ENCODE measurements at places on chromosomes 6 and 20.
A peak's percentile ranks its signal among the peaks of the same experiment; 100 is the strongest.

DNA sequence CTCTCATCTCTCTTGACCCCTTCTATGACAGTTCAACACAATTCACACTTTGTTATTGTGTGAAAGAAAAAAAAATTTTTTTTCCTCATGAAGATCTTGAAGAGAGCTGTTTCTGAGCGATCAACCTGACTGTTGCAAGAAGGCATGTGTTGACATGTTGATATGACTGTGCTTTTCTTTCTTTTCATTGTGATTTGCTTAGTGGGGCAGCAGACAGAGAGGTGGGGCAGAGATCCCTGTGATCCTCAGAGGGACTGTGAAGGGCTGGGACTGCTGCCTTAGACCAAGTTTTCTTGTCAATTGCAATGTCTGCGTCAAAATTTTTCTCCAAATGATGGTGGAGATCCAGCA lies 70.8 kb upstream of the IYD start:
- DNase-seq: no peak

DNA sequence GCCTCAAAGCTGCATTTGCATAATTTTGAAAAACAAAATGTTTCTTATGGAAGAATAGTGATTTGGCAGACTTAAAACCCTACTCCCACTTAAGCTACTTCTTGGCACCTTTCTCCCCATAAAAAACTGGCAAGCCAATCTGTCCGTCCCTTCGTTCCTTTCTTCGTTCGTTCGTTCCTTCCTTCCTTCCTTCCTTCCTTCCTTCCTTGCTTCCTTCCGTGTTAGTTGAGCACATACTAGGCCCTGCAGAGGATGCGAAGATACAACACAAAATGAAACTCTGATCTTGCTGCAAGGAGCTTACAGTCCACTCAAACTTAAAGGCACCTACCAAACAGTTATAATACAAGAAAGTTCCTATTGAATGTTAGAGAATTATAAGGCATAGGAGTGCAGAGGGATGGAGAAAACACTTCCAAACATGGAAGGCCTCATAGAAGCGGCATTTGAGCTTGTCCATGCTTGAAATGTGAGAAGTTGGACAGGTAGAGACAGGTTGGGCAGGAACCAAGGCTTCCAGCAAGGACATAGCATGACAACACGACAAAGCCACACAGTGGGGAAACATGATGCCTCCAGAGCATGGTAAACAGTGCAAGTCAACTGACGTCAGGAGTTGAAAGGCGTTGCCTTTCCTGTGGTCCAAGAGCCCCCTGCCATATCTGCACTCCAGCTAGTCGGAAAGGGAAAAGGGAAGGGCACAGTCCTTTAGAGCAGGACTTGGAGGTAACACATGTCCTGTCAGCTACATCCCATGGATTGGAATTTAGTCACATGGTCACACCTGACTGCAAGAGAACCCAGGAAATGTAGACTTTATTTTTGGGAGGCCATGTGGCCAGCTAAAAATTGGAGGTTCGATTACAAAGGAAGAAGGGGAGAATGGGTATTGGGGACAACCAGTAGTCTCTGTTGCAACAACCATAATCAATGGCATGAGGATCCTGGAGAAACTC lies 7.0 kb downstream of the PNPLA1 start:
- DNase-seq: no peak

DNA sequence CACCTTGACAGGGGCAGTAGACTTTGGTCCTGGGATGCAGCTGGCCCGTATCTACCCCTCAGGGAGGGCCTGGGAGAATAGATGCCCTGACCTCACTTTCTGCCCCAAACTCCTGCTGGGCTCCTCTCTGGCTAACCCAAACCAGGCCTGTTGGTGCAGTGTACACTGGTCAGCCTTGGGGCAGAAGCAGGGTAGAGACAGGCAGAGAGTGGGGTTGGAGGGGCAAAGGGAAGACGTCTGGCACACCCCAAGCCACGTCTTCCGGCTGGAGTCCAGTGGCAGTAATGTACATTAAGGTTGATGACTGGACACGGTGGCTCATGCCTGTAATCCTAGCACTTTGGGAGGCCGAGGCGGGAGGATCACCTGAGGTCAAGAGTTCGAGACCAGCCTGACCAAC lies 9.3 kb downstream of the DDR1 start:
- DNase-seq: no peak

- no peak for DNase-seq
Measured at GRCh38 chr6:79913369-79913768, 34.0 kb downstream of the ELOVL4 start.

DNA sequence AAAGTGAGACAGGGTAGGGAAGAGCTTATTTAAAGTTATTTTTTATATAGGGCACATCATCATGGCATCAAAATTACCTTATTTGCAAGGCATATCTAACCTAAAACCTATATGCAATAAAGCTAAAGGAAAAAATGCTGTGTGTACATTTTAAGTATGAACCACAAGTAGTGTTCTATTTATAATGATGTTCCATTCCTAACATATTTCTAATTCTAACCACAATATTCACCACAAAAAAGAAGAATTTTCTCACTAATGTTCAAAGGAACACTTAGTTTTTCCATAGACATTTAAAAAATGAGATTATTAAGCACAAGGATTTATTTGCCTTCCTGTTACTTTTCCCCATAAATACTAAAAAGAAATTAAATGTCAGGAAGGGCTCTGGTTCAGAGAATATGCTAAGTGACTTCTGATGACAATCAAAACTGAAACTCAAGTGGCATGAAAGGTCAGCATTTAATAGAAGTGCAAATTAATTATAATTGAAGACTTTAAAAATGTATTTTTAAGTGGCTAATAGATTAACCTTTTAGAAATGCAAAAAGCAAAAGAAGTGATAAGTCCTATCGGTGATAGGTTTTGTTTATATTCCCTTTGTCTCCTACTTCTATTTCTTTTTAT lies 25.1 kb downstream of the GPR63 start:
- no peak for DNase-seq

DNA sequence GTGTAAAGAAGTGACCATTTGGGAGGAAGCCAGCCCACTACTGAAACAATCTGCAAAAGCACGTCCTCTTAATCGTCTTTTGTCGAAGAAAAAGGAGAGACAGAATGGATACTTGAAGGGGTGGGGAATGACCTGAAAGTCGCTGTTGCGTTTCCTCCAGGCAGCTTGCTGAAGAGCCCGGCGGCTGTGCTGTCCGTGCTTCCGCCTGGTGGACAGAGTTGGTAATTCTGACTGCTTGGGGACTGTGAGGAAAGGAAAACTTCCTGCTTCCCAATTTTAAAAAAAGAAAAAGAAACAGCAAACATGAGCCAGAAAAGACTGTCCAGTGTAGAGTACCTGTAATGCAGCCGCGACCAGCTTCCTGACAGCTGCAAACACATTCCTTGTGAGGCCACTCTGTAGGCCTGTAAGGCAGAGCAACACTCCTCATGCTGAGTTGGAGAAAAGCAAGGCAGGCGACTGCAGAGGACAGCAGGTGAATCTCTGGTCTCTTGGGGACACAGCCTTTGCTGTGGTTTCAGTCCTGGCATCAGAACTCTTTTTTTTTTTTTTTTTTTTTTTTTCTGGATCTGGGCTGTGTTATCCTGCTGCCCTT lies 251.1 kb upstream of the TBX18 start:
- peak; percentile 53 for DNase-seq

DNA sequence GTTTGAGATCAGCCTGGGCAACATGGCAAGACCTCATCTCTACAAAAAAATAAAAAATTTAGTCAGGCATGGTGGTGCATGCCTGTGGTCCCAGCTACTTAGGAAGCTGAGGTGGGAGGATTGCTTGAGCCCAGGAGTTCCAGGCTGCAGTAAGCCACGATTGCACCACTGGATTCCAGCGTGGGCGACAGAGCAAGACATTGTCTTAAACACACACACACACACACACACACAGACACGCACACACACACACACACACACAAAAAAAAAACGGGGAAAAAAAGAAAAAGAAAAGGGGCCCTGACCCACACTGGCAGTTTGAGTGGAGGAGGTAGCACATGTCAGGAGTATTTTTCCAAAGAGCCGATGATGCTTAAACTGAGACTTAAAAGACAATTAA lies 122.2 kb downstream of the AFG1L start:
- no peak for DNase-seq

- no peak for DNase-seq
Measured at GRCh38 chr6:125819535-125820326, 29.0 kb downstream of the NCOA7 start.

DNA sequence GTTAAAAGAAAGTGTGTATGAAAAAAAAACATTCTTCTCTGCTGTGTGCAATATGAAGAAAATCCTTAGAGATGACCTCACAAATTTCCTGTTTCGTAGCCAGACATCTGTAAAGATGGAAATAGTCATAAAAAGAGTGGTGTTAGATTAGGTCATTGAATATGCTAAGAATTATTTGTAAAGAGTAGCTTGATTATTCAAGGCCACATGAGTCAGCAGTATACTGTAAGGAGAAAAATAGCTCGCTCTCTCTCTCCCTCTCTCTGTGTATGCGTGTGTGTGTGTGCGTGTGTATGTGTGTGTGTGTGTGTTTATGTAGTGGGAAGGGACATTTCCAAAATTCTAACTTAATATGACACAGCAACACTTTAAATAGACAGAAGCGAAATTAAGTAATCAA lies 78.8 kb downstream of the PTCHD4 start:
- DNase-seq: peak; percentile 13

DNA sequence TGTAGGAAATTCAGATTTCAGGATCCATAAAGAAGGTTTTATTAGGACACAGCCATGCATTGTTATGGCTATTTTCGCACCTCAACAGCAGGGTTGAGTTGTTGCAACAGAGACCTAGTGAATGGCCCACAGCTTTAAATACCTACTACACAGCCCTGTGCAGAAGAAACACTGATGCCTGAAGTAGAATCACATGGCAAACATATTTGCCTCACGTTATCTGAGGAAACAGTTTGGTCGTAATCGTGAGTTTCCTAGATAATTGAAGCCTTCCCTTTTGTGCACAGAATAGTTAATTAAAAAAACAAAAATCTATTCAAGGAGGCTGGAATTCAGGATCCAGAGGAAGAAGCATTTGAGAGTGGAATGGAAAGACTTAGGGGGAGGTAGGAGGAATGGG lies 55.1 kb downstream of the GCNT2 start:
- no peak for DNase-seq

DNA sequence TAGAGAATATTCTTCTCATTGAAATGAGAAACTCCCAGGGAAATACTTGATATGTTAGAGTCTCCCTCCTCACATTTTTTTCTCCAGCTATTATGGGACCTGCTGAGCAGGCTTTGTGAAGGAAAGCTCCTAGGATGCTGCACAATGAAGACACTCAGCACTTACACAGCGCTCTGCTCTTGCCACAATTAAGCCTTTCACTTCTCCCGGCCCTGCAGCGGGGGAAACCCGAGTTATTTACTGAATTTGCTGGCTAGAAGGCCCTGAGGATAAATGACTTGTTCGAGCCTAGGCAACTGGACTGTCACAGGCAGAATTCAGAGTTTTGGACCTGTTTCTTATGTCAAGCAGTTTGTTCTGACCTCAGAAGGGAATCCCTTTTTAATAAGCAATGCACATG lies 102.0 kb downstream of the MAP3K7 start:
- no peak for DNase-seq

Data from AG08396 (cell line).